Panc1 (cell line): ENCODE measurements at places on chromosomes 3 and 15.

- DNase-seq, result no peak
These were observed 21.6 kb downstream of the SPTSSB start for GRCh38 chr3:161349529-161350312.

DNA sequence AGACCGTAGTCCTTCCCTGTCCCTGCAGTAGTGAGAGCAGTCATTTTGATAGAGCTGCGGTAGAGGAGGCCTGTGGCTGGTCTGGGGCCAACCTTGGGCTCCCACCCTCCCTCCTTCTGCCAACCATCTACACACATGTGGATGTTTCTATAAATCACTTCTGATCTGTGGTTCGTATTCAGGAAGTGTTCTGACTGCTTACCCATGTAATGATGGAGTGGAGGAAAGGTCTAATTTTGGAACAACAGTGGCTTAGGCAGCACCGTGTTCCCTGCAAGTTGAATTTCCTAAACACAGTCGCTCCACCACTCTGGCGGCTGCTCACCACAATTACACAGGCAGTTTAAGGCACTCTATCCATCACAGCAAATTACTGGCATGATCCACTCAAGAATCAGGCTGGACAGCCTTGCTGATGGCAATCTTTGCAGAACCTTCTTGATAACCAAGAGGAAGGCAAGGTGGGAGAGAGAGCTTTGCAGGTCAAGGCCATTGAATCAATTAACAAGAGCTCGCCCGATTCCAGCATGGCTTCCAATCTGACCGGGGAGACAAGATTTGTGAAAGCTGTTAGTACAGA lies 104.7 kb upstream of the VEPH1 start:
- no peak for DNase-seq

DNA sequence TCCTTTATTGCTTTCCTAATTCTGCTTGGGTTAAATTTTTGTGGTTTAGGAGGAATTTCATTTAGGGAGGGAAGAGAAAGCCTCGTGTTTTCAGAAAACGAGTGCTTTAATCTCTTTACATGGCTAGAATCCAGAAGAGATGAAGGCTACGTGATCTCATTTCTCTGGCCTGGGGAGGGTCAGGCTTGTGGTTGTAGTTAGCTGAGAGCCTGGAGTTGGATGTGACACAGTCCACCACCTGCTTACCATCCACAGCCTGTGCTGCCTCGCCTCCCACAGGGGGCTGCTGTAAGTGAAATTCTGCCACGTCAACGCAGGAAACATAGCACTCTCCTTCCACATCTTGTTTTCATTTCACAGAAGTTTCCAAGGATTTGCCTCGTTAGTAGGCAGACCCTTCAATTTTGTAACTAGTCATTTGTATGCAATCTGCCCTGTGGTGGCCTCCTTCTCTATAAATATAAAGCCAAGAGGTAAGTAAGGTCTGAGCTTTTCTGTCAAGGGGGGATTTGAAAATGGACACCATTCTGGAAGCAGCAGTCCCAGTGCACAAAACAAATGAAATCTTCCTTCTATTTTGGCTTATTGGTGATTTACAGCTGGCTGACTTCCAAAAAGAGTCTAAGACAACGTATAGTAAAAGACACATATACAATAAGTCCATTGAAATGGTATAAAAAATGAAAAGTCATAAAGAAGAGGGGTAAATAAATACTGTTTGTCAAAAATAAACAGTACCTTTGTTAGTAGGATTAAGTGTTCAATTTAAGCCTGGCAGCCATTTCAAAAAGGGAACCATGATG lies 3.4 kb downstream of the GXYLT2 start:
- no peak for DNase-seq

DNA sequence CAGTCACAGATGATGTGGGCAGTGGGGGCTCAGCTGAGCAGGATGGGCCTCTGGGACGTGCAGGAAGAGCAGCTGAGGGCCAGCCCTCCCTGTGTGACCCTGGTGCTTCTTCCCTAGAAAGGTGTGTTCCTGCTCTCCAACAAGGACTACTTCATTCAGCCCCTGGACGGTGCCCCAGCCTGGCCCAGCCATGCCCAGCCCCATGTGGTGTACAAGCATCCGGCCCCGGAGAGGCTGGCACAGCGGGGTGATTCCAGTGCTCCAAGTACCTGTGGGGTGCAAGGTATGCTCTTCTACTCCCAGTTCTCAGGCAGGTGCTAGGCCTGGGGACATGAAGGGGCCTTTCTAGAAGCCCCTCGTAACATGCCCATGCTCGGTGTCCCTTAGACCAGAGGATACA lies 38.3 kb downstream of the SAXO2 start:
- no peak for DNase-seq

- no peak for DNase-seq
These were observed 44.5 kb downstream of the OXSM start for GRCh38 chr3:25834346-25834745.

DNA sequence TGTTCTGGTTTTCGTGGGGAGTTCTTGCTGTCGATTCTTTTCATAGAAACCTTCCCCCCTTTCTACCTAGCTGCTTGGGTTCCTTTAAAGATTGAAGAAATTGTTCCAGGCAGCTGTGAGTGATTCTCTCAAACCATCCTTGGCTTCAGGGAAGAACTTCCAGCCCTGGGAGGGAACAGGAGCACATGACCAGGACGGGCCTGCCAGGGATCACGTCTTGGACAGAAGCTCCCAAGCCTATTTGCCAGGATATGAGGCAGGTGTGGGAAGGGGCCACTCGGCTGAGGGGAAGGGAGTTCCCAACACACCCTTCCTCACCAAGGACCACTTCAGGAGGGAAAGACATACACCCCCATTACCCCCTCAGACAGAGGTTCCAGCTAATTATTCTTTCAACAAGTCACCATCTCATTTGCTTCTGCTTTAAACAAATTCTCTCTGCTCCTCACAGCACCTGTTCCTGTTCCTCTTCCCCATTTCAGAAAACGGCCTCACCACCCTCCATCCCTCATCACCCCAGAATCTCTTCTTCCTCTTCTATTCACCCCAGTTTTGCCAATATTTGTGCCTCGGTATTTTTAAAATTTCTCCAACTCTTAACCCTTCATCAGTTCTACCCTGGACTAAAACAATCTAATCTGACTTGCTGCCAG lies 62.5 kb downstream of the WHAMM start:
- DNase-seq, result no peak

DNA sequence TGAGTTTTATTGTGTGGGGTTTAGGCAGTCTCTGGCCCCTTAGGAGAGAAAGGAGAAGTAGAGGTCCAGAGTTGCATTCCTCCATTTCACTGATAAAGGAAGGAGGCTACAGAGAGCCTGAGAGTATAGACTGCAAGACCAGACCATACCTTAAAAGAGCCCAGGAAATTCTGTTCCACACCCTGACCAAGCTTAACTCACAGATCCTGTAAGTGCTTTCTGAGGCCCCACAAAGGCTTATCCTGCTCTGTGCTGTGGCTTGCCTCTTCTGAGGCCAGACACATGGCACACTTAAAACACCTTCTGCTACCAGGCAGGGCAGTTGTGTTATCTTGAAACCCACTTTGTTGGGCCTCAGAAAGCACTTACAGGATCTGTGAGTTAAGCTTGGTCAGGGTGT lies 39.2 kb upstream of the LEKR1 start:
- no peak for DNase-seq

- DNase-seq, result no peak
These were observed 151.6 kb downstream of the BBX start for GRCh38 chr3:107674371-107674770.

- DNase-seq, result no peak
These were observed 21.9 kb upstream of the KPNA1 start for GRCh38 chr3:122536632-122537001.

GRCh38 chr15:80155001-80155377 lies 2.2 kb downstream of the FAH start:
- no peak for DNase-seq

DNA sequence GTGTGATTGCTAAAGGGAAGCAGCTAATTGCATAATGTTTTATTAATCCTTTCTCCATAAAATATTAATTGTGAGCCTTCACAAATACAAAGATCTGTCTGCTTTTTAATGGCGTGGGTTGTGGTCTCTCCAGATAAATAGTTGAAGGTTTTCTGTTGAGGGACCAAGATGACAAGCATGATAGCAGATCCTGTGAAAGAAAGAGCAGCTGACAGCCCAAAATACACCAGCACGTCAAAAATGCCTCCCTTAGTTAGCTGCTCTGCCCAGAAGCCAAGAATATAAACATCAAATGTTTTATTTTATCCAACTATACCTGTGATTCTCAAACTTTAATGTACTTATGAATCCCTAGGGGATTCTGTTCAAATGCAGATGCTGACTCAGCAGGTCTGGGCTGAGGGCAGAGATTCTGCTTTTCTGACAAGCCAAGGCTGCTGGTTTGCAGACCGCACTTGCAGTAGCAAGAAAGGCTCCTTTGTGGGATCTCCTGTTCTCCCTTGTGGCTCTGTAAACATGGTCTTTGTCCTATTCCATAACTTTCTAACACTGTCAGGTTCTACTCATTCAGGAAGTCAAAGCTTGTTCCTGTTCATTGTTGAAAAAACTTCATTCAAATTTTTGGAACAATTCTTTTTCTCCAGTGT lies 119.1 kb upstream of the SLC25A36 start:
- no peak for DNase-seq

DNA sequence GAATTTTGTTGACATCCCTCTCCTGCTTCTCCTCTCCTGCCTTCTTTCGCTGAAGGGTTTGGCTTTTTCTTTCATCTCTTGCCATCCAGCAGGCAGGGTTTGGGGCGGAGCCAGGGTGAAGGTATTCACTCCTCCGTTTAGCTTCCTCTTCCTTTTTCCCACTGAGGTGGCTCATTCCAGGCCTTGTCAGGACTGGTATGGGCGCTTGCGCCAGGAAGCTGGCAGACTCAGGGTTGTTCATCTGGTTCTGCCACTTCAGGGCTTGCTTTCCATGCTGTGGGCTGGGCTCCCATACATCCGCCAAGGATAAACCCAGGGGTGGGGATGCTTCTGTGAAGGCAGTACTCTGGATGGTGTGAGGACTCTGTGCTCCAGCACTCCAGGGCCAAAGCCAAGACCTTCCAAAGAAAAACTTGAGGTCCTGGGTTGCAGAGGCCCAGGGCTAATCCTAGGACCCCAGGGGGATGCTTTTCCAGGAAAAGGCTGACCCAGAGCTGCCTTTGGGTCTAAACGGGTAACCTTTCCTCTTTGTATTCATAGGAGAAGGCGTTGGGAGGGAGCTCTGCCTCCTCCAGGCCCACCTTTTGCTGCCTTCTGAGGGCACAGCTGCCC lies 7.7 kb upstream of the AMOTL2 start:
- no peak for DNase-seq

DNA sequence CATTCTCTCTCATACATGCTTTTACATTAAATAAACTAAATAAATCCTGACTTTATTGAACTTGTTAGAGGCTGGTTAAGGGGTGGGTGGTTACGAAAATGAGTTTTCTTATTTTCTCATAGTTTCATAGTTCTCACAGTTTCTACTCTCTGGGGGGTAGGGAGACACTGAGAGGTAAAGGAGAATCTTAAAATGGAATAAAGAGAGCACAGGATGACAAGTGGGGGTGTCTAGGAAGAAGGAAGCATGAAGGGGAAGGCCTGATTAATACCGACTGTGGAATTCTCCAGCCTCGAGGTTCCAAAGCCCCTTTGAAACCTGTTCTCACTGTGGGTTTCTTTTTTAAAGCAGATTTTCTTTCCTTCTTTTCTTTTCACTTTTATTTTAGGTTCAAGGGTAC lies 66.4 kb upstream of the TRA2B start:
- DNase-seq, result no peak
